ENCODE measurements at places on chromosomes 2 and 18.

DNA sequence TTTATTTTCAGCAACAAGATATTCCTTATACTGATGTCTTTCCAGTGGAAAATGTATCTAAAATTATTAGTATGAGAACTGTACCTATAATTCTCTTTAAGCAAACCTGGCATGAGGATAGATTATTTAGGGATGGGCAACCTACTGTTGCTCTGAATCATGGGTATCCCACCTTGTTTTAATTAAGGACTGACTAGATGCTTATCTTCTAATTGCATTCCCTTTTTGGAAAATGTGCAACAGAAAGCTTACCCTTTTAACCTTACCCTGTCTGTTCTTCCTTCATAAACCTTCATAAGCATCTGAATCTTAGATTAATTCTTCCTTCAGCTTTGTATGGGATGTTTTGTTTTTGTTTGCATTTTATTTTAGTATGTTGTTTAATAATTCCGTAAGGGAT, 110.3 kb downstream of the TAF4B start:
- no peak for DNase-seq

DNA sequence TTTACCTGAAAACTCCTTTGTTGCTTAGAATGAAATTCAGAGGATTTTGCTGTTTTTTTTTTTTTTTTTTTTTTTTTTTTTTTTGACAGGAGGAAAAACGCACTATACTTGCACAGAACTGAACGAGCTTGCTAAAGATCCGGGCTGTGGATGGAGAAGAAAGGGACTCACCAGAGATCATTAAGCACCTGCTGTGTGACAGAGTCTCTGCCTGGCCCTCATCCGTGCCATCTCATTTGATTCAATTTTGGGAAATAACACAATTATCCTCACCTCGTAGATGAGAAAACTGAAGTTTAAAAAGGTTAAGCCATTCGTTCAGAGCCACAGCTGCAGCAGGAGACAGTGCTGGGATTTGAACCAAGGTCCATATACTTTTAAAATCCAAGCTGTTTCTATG, 775.4 kb upstream of the ID2 start:
- no peak for DNase-seq

DNA sequence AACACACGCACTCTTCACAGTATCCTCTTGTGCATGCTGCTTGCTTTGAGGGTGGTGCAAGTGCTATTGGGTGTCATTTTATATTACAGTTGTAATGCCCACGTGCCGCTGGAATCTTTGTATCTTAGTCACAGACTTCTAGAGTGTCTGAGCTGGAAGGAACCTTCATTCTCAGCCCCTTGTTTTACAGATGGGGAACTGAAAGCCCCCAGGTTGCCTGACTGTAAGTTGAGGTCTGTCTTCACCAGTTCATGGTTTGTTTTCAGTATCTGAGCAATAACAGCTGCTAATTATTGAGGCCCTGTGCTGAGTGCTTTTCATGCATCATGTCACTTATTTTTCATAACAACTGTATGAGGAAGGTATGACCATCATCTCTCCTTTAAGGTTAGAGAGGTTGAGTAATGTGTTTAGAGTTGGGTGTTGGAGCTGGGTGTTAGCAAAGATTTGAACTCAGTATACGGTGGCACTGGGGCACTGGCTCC, 77.0 kb downstream of the PRKCE start:
- no peak for DNase-seq

GRCh38 chr2:24873619-24874018, 46.4 kb downstream of the ADCY3 start:
- DNase-seq, result no peak

- no peak for DNase-seq
These were observed 15.9 kb upstream of the RPL31 start for GRCh38 chr2:100986157-100986556.

- no peak for DNase-seq
These were observed 2.8 kb upstream of the RMP24 start for GRCh38 chr18:35969676-35970075.

GRCh38 chr2:22901471-22902179, 483.4 kb upstream of the KLHL29 start:
- DNase-seq, result no peak

DNA sequence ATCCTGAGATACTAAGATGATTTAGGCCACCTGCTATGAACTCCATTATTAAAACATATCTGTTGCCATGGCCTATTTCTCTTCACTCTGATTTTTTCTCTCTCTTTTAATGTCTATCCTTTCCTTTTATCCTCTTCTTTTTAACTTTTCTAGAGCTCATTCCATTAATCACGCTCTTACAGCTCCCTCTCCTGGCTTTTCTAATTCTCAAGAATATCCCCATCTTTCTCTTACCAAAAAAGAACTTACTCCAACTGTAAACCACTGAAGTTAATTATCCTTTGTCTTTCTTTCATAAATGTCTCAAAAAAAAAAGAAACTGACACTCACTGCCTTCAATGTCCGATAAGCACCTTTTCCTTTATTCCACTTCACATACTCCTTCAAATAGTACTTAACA, 7.9 kb downstream of the PPP3R1 start:
- no peak for DNase-seq

DNA sequence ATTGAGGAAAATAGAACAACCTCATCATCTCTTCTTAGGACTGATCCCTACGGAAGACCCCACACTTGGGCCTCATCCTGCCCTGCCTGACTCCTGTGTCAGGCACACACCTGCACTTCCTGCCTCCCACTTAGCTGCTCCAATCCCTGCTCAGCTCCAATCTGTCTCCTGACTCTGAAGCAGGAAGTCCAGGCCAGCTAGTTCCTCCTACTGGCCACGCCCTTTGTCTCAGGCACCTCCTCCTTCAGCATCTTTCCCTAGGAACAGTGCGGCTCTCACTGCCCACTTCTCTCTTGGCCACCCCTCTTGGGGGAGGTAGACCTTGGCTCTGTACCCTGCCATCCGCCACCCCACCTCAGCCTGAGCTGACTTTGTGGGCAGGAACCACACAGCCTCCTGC, 135.8 kb downstream of the CELF4 start:
- DNase-seq, result no peak

DNA sequence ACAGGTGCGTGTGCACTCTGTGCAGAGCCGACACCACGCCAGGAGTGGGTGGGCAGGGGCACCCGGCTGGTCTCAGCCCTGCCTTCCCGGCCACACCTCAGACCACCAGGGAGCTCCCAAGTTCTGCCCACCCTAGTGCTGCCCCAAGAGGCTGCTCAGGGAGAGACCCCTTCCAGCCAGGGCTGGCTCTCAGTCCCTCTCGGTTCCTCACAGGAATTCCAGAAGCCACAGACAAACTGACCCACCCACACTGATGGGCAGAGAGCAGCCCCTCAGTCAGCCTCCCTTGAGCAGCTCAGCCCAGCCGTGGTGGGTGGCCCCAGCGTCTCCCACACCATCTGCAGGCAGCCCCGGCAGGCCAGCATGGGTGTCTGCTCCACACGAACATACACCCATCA, 33.8 kb downstream of the GPC1 start:
- no peak for DNase-seq

GRCh38 chr18:6486764-6487426, 72.2 kb upstream of the L3MBTL4 start:
- no peak for DNase-seq
